ENCODE measurements at places on chromosomes 4 and X.

DNA sequence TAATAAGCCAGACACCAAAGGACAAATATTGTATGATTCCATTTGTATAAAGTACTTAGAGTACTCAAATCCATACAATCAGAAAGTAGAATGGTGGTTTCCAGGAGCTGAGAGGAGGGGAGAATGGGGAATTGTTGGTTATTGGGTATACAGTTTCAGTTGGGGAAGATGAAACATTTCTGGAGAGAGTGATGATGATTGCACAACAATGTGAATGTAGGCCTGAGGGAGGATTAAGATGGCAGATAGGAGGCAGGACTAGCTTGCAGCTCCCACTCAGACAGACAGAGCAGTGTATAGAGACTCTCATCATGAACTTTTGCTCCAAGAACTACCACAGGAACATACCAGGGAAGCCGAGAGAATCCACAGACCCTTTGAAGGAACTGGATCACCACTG is 75.7 kb upstream of the PAK3 start:
- no peak for DNase-seq

GRCh38 chr4:184448821-184449220 is 25.5 kb downstream of the IRF2 start:
- no peak for DNase-seq

DNA sequence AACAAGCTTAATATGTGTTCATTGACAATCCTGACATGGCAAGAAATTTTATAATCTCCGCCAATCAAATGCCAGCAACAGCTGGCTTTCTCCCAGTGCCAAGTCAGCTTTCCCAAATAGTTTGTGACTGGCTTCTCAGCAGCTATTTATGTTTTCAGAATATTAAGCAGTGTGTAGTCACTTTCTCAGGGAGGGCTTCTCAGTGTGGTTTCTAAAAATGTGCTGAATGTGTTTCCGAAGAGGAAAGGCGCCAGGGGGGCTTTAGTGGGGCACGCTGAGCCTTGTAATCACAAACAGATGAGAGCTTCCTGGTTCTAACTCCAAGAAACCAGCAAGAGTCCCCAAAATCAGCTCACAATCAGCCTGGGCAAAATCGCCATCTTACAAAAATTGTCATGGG is 258.7 kb upstream of the CPEB2 start:
- DNase-seq = no peak

- DNase-seq = no peak
Observed at GRCh38 chr4:145251391-145251790, 71.0 kb upstream of the OTUD4 start.

DNA sequence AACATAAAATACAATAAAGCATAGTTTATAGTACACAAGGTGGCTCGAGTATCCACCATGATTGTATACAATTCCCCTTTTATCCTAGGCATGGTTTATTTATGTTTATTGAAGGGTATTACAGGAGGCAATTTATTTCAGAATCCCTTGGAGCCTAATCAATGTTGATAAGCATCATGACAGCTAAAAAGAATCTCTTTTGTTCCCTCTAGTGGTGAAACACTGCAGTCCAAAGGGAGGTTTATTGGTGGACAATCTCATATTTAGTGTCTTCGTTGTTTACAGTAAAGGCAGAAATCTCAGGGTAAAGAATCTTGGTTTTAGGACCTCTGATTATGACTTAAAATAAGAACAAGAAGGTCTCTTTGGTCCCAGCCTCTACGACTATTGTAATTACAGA is 1712.5 kb downstream of the C4orf33 start:
- DNase-seq = no peak

GRCh38 chr4:56241500-56241899 is 145.8 kb downstream of the AASDH start:
- no peak for DNase-seq
